ENCODE measurements at places on chromosomes 16 and 17.

DNA sequence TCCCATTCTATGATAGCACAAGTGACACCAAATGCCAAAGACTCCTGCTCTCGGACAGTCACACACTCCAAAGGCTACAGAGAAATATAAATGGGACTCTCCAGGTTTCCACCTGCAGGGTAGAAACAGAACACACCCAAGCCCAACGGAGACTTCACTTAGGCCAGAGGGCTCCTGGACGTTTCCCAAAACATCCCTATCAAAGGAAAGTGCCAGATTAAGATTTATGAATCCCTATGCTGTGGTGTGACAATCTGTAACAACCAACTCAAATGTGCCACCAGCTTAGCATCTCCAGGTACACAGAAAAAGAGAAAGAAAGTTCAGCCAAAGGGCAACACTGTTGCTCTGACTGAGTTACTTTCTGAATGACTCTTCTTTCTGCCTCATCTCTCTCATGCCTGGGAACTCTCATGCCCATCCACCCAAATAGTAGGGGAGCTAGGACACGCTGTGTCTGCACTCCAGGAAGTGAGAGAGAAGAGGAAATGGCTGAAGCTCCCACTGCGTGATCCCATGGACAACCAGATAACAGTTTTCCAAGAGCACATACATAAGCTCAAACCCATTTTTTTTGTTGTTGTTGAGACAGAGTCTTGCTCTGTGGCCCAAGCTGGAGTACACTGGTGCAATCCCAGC, 49.7 kb downstream of the SMG6 start:
- DNase-seq = no peak

DNA sequence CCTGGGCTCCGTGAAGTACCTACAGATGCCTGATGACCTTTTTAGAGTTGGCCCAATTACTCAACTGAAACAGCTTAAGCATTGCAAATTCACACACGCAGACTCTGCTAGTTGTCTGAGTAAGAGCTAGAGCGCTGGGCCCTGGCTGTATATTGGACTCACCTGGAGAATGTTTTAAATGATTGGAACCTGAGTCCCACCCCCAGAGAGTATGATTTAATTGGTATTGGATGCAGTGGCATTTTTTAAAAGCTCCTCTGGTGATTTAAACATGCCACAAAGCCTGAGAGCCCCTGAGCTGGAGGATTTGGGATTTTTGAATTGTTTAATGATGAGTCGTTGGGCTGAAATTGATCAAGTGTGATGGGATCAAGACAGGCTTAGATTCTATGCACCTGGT, 143.9 kb upstream of the SDK2 start:
- no peak for DNase-seq

DNA sequence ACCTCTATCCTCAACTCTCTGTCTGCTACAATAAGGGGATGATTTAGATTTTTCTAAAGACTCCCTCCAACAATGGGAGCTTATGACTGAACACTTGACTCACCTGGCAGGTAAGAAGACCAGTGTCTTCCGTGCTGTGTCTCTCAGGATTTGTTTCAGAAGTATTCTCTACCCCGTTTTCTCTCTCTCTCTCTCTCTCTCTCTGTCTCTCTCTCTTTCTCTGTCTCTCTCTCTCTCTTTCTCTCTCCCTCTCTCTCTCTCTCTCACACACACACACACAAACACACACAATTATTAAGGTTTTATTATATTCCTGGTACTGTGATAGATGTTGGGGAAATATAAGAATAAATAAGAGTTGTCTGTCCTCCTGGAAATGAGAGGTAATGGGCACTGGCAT, 263.9 kb downstream of the TOX3 start:
- DNase-seq = no peak

DNA sequence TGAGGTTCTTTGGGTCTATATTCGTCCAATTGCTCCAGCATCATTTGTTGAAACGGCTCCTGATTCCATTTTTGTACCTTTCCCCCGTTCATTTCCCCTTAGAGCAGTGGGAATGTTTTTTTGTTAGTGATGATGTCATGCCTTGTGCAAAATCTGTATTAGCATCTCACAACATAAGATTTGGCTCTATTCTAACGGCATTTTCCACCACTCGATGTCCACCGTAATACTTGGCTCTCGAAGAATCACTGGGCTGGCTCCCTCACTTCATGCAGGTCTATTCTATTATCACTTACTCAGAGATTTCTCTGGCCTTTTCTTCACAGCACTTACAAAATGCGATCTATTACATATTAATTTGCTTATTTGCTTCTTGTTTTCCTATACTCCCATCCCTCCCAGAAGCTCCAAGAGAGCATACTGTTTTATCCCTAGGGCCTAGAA, 571 bp upstream of the NME1 start:
- DNase-seq = no peak

GRCh38 chr17:10337976-10338375, 34.8 kb downstream of the MYH13 start:
- DNase-seq = peak; percentile 22

DNA sequence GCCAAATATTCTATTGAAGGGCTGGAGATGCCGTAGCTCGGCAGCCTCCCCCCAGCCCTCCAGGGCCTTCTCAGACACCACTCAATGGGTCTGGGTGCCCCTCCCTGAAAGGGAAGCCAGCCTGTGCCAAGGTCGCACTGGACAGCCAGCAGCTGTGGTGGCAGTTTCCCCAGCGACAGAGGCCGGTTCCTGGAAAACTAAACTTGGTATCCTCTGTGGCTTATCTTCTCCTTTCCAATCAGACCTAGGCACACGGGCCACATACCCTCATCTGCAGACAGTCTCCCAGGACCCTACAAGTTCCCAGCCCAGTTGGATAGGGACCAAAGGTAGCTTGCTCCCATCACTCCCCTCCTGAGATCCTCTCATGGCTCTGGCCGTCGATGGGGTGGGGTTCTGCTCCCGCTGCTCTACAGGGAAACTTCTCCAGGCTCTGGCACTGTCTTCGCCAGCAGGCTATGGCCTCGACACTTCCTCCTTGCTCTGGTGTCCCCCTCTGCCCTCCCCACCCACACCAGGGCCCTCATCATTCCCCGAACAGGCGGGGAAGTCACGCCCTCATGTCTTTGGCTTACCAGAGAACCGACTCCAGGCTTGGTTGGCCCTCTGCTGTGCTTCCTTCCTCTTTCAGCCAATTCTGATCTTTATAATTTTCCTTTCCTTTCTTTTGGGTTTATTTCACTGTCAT, 18.3 kb upstream of the IL21R start:
- no peak for DNase-seq

DNA sequence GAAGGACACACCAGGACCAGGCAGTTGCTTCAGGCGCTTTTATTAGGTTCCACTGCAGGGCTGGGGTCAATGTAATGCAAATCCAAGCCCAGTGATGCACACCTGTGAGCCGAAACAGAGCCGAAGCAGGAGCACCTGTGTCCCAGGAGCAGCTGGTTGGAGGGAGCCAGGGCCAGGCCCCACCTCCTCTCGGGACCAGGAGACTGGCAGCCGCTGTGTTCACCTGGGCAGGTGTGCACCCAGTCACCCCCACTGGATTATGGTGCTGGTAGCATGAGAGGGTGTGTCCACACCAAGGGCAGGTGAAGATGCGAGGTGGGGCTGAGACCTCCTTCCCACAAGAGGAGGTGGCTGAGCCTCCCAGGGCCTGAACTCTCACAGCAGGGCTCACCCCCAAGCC, 4.7 kb upstream of the FAAP100 start:
- DNase-seq = peak; percentile 71

- peak; percentile 59 for DNase-seq
Observed at GRCh38 chr16:85445064-85445778, 167.9 kb upstream of the GSE1 start.

GRCh38 chr16:28984091-28984490, 761 bp upstream of the LAT start:
- DNase-seq = no peak

GRCh38 chr16:78176435-78176834, 77.0 kb downstream of the WWOX start:
- DNase-seq = no peak

DNA sequence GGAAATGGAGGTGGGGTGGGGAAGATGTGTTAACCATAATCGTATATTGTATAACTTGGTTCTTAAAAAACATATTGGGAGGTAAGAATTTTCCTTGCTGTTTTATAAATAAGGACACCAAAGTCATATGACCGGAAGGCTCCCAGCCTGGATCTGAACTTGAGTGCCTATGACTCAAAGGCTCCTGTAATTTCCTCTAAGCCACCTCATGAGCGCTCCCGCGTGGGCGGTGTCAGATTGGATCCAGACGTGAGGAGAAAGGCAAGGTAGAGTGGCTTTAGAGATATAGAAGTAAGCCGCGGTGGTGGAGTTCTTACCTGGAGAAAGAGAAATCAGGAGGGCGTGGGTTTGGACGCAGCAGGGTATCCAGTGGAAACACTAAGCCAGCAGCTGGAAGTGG, 196.2 kb upstream of the NLRP1 start:
- DNase-seq = no peak

GRCh38 chr17:57553991-57554825, 190.9 kb downstream of the CCDC182 start:
- DNase-seq = no peak

DNA sequence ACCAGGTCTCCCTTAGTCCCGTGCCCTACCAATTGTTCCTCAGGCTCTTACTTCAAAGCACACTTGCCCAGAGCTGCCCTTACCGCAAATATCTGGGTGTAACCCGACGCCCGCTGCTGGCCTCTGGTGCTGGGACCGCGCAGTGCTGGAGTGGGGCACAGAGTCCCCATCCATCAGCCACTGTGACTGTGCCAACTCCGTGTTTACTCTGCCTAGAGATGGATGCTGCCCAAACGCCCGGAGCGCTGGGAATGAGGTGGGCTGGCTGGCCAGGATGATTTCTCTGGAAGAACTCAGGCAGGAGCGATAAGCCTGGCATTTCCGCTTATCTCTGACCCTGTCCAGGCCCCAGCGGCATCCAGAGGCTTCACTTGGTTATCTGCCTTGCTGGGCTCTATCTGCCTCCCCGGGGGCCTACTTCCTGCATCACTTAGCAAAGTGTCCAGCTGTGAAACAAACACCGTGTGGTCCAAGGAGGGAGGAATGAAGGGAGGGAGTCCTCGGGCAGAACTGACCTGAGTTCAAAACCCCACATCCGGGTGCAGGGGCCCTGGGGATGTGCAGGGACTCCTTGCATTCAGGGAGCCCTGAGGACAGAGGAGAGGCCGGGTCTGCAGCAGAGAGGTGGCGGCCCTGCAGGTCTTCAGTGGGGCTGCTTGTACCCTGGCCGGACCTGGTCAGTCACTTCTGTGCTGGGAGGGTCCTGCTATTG, 9.4 kb upstream of the MYLK3 start:
- peak; percentile 67 for DNase-seq

DNA sequence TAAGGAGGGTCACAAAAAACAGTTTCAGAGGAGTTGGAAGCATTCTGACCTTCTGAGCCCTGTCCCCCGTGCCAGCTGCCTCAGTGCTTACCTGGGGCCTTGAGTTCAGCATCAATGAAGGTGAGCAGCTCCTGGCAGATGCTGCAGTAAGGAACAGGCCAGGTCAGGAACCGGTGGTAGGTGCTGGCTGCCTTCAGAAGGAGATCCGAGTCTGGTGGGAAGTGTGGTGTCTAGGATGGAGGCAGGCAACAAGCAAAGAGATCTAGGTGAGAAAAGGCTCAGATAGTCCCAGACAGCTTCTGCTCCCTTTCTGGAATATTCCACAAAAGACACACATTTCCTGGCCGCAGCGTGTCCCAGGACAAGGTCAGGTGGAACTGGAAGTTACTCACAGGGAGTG, 37.2 kb upstream of the PIK3R6 start:
- no peak for DNase-seq

DNA sequence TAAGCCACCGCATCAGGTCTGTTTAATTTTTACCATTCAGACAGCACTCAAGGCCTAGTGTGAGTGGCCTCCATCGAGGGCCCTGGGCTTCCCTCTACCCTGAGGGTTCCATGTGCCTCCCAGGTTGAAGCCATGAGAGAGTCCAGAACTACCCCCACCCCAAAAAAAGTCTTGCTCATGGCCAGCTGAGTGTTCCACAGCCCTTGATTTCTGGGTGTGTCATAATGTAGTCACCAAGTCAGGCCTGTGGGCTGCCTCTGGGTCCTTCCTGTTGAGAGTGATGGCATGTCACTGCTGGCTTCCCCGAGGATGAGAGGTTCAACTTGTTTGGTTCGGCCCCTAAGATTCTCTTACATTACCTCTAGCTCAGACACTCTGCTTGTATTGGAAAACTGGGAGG, 100.6 kb downstream of the PITPNC1 start:
- DNase-seq = no peak

GRCh38 chr17:30599428-30600059, 122.3 kb downstream of the GOSR1 start:
- no peak for DNase-seq

GRCh38 chr16:12295395-12295794, 318.9 kb downstream of the SNX29 start:
- no peak for DNase-seq

- no peak for DNase-seq
Observed at GRCh38 chr16:3797473-3797872, 80.1 kb upstream of the TRAP1 start.

GRCh38 chr17:5254903-5255521, 20.4 kb upstream of the SCIMP start:
- DNase-seq = no peak

- DNase-seq = peak; percentile 69
Observed at GRCh38 chr16:5108505-5109158, 11.0 kb upstream of the EEF2KMT start.

DNA sequence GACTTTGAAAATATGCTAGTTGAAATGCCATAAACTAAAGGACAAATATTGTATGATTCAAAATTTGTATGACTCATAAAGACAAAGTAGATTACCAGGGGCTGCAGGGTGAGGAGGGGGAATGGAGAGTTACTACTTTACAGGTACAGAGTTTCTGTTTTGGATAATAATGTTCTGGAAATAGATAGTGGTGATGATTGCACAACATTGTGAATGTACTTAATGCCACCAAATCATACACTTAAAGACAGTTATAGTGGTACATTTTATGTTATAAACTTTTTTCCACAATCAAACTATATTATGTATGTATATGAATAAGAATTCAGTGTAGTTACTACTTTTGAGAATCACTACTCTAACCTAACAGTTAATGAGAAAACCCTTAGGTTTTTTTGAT, 368.1 kb downstream of the ZFHX3 start:
- no peak for DNase-seq

DNA sequence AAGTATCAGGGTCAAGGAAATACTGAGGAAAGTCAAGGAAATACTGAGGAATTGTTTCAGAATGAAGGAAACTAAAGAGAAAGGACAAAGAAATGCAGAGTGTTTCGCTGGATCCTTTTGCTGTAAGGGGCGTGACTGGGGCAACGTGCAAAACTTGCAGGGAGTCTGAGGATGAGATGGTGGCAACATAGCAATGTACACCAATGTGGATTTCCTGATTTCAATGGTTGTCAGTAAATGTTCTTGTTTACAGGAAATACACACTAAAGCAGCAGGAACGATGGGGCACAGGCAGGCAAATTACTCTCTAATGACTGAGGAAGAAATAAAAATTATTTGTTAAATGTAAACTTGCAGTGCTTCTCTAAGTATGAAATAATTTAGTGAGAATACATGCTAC, 34.4 kb downstream of the ZZEF1 start:
- no peak for DNase-seq

GRCh38 chr16:2474877-2475412, at the start of gene TBC1D24:
TBC1D24 (plus strand) TSS chr16:2475127; CDS start chr16:2496149, 21,022 bp downstream.
- peak; percentile 96 for DNase-seq
